ENCODE measurements at places on chromosomes 3 and 15. TPM values are rescaled to one million over a fixed set of nuclear protein-coding genes. Genes with fewer than 3 reads are reported as not detected.
A peak's percentile ranks its signal among the peaks of the same experiment; 100 is the strongest.

DNA sequence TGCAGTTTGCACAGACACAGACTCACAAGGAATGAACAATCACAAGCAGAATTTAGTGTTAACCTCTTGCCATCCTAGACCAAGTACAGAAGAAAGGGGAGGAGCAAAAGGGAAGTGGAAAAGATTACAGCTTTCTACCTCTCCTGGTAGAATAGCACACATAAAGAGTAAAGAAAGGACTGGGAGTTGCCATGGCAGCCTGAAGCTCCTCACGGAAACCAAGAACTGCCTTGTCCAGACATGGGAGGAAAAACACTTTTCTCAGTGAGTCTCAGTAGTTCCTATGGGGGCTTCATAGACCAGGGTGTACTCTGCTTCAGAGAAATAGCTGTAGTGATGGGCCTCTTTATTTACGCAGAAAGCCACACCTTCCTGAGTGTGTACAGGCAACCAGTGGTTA is 114.7 kb upstream of the GAP43 start:
- DNase-seq, result no peak

DNA sequence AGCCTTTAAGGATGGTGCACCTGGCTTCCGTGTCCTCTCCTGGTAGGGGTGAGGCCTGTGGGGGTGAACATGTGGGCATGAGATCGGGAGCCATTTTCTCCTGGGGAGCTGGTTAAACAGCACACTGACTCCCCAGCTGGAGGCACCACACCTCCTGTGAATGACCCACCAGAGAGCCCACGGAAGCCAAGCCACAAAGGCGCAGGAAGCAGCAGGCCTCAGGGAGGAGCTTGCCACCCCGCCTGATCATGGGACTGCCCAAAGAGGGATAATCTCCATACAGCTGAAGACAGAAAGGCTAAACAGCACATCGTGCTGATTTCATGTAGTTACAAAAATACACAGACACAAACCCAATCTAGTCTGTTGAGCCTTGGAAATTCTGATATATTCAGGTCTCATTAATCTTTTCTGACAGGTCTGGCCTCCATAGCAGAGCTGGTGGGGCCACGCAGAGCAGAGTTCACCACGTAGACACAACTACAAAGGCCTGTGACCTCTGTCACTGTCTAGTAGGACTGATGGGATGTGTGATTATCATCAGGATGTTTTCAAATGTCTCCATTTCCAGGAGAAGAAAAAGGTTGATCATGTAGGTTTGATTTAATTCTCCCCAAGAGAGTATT is 75.2 kb downstream of the DUT start:
- no peak for DNase-seq

DNA sequence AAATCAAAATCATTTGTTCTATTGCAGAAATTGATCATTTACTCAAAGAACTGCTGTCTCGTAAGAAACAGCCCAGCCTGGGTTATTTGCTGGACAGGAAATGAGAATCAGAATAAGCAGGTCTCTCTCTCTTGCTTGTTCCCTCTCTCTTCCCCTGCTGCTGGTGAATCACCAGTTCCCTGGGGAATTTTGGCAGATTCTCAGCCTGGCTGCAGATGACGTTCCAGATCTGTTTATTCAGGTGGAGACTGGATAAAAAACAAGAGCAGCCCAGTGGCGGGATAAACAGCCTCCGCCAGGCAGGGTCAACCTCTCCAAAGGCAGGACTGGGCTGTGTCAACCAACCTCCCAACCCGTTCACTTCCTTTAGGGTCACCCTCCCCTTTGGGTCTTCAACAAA is 72.1 kb downstream of the LRIG1 start:
- peak; percentile 91 for DNase-seq

PLSCR2 gene
- total RNA-seq, result not detected

CISH gene
- total RNA-seq, result 0.81 TPM

DNA sequence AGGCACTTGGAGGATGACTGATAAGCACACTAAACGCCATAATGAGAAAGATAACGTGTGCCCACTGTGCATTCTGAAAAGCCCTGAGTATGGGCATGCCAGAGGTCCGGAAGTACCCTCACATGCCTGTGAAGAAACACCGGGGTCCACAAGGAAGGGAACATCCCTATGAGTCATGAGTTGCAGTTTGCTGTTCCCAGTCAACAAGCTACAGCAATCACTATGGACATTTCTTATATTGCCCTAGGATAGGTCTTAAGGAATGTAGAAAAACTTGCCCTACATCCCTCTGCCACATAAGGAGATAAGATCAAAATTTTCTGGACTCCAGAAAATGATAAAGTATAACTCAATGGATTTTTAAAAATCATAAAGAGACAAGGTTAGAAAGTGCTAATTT is 9.9 kb downstream of the MB21D2 start:
- peak; percentile 64 for DNase-seq

DNA sequence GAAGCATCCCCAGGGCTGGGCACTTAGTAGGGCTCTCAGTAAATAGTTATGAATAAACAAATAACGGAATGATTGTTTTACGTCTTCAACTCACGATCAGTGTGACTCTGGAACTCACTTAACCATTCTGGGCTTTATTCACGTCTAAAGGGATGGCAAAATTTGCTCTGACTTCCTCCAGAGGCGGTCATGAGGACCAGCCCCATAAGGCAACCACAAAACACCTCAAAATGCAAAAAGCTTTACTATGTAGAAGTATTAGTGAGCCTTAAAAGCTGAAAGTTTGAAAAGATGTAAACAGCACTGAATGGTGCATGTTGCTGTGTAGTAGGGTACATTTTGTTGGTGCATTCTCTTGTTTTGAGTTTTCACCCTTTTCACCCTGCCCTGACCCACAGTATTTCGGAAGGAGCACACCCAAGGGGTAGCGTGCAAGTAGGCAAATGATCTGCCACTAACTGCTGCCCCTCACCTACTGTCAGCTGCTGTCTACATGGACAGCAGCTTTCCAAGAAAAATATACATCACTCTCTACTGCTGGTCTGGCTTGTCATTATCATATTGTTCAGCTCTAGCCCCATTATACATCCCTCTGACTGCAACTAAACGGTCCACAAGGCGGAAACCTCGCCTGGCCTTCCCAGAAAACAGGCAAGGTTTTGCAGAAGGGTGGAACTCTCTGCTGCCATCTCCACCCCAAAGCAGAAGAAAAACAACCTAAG is 308.5 kb upstream of the PROK2 start:
- no peak for DNase-seq

CAND2 gene
- total RNA-seq, result 1.5 TPM

- no peak for DNase-seq
Measured at GRCh38 chr3:136734382-136735070, 17.7 kb downstream of the STAG1 start.

- DNase-seq, result no peak
Measured at GRCh38 chr3:38556640-38557358, 60.7 kb downstream of the EXOG start.

ADAMTSL3 gene
- total RNA-seq, result not detected

RASGRF1 gene
- total RNA-seq, result 0.32 TPM

- no peak for DNase-seq
Measured at GRCh38 chr3:134592806-134593205, 58.0 kb downstream of the KY start.

GRCh38 chr15:62858343-62858742 is 184.2 kb upstream of the TPM1 start:
- no peak for DNase-seq

CCR3 gene
- total RNA-seq, result 0.20 TPM

DNA sequence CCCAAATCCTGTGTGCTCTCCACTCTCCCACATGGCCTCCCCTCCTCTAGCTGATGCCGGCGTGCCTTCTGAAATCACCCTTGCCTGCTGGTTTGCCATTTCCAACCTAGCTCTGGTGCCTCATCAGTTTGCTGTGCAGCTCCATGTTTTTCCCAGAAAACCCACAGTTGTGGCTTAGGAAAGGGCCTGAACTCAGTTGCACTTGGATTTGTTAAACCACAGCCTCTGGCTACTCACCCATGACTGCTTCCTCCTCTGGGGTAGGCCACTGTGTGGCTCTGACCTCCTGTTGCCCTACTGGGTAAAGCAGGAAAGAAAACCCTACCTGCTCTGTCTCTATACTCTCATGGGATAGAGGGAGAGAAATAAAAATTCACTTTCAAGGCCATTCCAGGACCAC is 97.3 kb downstream of the DAPK2 start:
- DNase-seq, result peak; percentile 80

DNA sequence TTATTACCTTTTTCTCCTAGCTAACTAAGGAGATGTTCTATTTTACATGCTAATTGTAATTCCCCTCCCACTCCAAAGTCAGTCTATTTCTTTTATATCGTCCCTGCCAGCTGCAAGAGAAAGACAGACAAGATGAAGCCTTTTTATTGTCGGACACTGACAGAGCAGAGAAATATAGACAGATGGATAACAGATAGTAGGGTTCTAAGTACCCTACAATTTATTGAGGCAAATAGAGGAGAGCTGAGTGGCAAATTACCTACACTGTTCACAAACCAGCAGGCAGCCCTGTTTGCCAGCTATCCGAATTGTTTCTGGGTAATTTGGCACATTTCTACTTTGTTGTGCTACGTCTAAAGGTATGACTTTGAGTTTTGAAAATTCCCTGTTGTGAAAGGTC is 392.3 kb upstream of the ZNF717 start:
- no peak for DNase-seq

GRCh38 chr15:99213187-99213811 is 36.1 kb downstream of the TTC23 start:
- DNase-seq, result peak; percentile 61

UNC13C gene
- total RNA-seq, result not detected

CPA3 gene
- 0.30 TPM for total RNA-seq

DNA sequence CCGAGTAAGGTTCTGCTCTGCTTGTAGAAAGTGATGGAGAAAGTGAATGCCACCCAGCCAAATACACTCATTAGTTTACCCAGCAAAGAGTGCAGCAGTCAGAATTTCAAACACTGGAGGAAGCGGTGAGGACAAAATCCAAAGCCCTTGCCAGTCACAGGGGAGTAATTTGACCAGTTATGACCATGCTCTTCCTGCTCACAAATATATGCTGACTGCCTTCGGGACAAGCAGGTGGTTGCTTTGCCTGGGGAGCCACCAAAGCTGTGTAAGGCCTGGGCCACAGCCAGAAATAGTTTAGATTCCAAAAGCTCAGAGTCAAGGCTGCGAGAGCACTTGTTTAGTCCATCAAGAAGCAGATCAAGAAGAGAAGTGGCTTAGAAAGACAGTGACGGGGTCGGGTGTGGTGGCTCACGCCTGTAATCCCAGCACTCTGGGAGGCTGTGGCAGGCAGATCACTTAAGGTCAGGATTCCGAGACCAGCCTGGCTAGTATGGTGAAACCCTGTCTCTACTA is 51.0 kb upstream of the ATP13A3 start:
- peak; percentile 98 for DNase-seq

RCCD1 gene
- total RNA-seq, result 13.0 TPM

- DNase-seq, result no peak
Measured at GRCh38 chr15:70557521-70558258, 205.7 kb downstream of the UACA start.

CD200 gene
- 0.15 TPM for total RNA-seq

DNA sequence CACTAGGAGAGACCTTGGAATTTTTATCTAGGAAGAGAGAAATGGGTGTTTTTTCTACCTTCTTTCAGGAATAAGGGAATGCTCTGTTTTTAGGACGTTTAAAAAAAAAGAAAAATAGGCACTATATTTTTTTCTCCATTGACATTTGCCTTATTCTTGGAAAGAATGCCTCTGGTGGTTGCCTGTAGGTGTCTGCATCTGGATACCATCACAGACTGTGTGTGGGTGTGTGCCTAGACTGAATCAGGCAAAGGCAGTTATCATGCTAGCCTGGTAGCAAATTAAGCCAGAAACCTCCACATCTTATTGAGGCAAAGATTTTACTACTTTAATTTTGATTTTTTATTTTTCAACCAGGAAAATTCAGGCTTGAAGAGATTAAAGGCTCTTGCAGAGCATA is 513.6 kb upstream of the KCNMB2 start:
- no peak for DNase-seq

GRCh38 chr3:11541321-11542303 is 102.1 kb downstream of the VGLL4 start:
- DNase-seq, result no peak

GRCh38 chr3:171649267-171649666 is 161.0 kb downstream of the PLD1 start:
- no peak for DNase-seq

HHATL gene
- total RNA-seq, result not detected

GRCh38 chr3:101065962-101066361 is 72.7 kb upstream of the ABI3BP start:
- DNase-seq, result peak; percentile 96

DNA sequence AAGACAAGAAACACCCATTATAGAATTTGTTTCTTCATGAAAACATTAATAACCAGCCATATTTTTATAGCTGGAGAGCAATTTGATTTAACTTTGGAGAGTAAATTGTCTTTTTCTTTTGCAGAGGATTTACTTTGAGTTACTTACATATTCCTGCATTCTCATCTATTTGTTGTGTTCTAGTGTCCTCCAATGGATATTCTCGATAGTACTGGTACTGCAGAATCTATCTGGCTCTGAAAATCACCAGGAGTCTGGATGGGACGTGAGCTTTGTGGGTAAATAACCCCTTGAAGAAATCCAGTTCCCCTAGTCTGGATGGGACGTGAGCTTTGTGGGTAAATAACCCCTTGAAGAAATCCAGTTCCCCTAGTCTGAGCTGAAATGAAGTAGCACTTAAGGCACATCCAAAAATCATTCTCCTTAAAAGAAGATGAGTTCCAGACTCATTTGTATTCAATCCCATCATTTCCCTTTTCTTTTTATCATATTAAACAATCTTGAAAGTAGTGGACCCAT is 294.1 kb upstream of the UBE2E2 start:
- no peak for DNase-seq

GRCh38 chr3:106965307-106965706 is 411.9 kb upstream of the CCDC54 start:
- DNase-seq, result peak; percentile 9

DNA sequence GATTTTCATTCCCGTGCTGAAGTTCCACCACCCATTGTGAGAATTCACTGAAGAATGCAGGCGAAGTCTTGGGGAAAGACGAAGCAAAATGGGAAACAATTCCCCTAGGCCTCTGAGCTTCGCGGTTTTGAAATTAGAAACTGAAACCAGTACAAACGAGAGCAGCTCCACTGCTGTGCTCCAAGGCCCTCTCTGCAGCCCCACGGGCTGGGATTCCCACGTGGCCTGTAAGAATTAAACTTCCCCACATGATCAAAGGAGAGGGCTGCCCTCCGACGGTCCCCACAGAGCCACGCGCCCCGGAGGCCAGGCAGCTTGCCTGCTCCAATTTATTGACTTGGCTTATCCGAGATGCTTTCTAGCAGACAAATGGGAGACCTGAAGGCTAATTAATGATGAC is 144.0 kb downstream of the GREM1 start:
- DNase-seq, result peak; percentile 88

SELENOT gene
- total RNA-seq, result 244 TPM

DNA sequence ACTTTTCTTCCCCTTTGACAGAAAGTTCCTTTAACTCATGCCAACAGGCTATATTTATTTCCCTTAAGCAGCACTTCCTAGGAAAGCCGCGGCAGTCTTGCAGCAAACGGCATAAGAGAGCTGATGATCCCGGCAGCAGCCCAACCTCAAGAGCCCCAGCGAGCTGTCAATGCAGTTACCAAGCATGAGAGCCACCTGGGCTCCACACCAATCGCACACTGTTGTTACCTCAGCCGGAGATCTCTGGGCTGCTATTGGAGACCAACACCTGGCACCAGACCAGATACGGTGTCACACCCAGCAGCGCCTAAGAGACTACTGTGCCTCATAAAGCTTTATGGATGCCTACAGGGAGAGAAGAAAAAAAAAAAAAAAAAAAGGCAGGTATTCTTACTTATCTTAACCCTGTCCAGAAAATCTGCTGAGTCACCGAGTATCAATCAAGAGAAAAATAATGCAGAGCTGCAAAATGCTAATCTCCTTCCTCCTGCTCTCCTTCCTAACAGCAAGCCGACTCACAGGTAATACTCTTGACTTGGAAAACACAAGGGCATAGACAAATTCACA is 11.7 kb downstream of the ABCC5 start:
- peak; percentile 41 for DNase-seq

ASB14 gene
- not detected for total RNA-seq

Data from M059J (cell line).